Large intestine (tissue), 12 donors: ENCODE measurements at places on chromosomes 7 and 10. TPM values are rescaled to one million over a fixed set of nuclear protein-coding genes. Genes with fewer than 3 reads are reported as not detected.

GLI3 gene
- 5.4 TPM for polyA plus RNA-seq

SERPINE1 gene
- polyA plus RNA-seq = 1.7 TPM

DNA sequence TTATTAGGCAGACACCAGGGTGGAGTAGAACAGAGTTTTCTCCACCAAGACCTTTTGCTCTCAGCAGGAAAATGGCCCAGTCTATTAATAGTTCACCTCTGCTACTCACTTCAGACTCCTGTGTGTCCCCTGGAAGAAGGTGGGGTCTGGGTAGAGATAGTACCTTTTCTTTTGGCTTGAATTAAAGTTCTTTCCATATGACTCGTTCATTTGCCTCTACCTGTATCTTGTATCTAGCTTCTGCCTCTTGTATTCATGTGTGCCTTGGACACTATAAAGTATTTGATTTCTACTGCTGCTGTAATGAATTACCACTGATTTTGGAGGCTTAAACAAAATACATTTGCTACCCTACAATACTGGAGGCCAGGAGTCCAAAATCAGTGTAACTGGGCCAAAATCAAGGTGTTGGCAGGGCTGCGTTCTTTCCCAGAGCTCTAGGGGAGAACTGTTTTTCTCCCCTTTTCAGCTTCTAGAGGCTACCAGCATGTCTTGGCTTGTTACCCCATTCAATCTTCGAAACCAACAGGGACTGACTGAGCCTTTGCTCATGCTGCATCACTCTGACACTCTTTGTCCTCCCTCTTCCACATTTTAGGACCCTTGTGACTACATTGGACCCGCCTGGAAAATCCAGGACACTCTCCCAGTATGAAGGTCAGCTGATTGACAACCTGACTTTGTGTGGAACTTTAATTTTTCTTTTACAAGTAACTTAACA lies 155.6 kb upstream of the PRSS58 start:
- no peaks in the 10 kb centered on the region for H3K27me3 ChIP-seq
- no peak overlapping the region for H3K27ac ChIP-seq
- H3K4me3 ChIP-seq = no peak overlapping the region
- no peak for DNase-seq
- peaks cover 5% of the 10 kb centered on the region for H3K4me1 ChIP-seq
- no peaks in the 10 kb centered on the region for H3K36me3 ChIP-seq

- H3K4me1 ChIP-seq = no peaks in the 10 kb centered on the region
- H3K36me3 ChIP-seq = no peaks in the 10 kb centered on the region
Observed at GRCh38 chr10:131588704-131589220, 277.2 kb upstream of the TCERG1L start.

GRCh38 chr7:134831862-134832261 lies 52.4 kb downstream of the CALD1 start:
- no peaks in the 10 kb centered on the region for H3K27me3 ChIP-seq
- H3K4me3 ChIP-seq = no peak overlapping the region
- H3K36me3 ChIP-seq = no peaks in the 10 kb centered on the region

DNA sequence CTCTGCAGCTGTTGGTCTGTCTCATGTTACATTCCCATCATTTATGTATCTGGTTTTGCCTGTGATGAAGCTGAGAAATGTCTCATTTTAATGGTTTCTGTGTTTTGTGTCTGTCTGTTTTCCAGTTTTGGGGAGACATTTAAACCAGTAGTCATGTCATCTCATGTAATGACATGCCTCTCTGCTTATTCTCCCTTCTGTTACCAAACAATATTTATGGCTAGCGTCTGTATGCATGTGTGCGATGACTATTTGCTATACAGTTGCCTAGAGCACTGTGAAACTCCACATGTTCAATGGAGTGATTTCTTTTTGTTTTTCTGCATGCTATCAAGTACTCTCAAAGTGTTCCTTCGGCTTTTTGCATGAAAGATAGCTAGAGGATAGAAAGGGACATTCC lies 132.0 kb downstream of the ST7 start:
- no peak overlapping the region for H3K4me3 ChIP-seq
- no peak for DNase-seq
- H3K4me1 ChIP-seq = peaks cover 13% of the 10 kb centered on the region

DNA sequence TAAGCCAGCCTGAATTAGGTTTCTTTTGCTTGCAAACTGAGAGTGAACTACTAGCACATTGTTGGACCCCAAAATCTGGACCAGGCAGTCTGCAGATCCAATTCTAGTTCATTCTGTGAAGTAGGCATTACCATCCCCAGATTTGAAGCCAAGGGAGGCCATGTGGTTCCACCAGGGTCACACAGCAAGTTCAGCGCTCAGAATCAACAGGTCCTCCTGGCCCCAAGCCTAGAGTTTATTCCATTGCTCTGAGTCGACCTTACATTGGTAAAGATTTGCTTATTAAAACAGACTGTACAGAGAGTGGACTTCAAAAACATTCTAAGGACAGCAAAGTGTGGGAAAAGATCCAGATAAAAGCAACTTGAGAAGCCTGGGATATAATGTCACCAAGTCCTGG lies 50.9 kb downstream of the AFAP1L2 start:
- DNase-seq = no peak
- H3K27ac ChIP-seq = no peak overlapping the region
- H3K36me3 ChIP-seq = no peaks in the 10 kb centered on the region
